ENCODE measurements at places on chromosomes 6 and 20. TPM values are rescaled to one million over a fixed set of nuclear protein-coding genes. Genes with fewer than 3 reads are reported as not detected.
A peak's percentile ranks its signal among the peaks of the same experiment; 100 is the strongest.

Gene OGFRL1
- total RNA-seq, result 10.0 TPM

GRCh38 chr20:19207541-19207940 lies 4.9 kb upstream of the SLC24A3 start:
- no peak for DNase-seq

Gene PKIB
- 0.54 TPM for total RNA-seq

DNA sequence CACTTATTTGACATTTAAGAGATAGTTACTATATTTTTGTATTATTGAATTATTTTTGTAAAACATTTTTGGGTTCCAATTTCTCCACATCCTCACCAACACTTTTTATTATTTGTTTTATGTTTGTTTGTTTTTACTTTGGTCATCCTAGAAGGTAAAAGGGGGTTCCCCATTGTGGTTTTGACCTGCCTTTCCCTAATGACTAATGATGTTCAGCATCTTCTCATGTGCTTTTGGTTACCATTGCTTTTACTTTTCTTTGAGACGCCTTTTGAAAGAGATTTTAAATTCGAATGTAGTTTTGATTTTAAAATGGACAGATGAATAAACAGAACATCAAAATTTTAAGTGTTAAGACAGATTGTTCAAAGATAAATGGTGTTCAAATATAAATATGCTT lies 46.9 kb downstream of the AK9 start:
- no peak for DNase-seq

DNA sequence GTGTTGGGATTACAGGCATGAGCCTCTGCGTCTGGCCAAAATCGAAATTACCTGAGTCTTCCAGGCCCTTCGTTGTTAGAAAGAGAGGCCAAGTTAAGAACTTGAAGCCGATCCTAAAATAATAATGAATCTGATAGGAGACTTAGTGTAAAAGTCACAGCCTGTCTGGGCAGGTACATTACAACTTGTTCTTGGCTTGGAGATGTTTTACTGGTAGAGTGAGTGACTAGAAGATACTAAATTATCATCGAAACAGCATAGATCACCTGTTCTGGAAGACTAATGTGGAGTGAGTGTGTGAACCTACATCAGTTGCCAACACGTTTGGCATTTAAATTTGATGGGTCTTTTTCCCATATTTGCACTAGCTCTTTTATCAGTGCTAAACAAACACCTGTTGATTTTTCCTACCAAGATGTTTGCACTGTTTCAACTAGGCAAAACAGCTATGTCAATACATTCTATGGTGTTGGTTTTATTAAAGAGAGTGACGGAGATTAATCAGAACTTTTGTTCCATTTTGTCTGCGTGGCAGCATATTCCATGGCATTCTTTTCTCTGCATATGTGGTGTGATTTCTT lies 4.6 kb upstream of the TMEM217 start:
- DNase-seq, result no peak

DNA sequence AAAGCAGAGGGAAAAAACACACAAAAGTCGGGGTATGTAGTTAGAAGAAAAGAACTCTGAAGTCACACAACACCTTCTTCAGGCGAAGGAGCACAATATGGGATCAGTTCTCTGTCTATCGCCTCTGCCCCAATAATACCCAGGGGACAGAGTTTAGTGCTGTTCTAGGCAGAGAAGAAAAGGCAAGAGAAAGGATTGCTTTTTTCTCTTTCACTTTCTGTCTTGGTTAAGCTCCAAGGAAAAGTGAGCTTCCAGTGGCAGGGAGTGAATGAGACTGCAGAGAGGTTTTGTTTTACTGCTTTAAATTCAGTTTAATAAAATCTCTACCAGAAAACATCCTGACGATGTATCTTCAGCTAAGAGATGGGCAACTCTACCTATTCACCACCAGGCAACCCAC lies 86.6 kb upstream of the STXBP5 start:
- DNase-seq, result no peak

DNA sequence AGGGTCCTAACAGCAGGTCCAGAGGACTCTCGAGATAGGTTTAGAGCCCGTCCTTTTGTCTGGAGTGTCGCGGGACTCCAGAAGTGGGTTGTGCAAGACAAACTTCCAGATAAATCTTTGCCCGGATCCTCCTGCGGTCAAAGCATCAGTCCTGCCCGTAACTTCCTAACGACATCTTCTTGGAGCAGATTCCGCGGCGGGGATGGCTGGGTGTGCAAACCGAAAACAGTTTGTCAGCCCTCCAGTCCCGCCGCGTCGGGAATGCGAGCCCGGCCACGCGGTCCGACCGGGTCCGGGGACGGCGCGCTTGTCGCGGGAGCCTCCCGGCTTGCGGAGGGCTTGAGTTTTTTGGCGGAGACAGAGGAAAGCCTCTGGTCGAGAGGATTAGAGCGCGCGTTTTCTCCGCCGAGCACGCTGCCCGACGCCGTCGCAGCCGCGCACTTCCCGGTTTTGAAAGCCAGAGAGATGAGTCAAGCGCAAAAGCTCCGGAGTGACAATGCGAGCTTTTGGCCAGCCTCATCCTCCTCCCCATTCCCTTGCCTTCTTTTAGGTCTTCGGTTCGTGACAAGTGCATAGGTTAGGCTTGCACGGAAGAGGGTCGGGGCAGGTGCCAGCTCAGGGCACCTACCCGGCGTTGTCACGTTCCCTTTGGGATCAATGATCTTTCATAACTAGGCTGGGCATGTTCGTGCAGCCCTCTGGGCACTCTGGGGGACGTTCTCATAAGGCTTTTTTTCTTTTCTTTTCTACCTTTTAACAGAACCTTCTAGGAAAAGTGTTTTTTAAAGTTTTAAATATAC lies 91.3 kb upstream of the PRDM1 start:
- DNase-seq, result no peak

DNA sequence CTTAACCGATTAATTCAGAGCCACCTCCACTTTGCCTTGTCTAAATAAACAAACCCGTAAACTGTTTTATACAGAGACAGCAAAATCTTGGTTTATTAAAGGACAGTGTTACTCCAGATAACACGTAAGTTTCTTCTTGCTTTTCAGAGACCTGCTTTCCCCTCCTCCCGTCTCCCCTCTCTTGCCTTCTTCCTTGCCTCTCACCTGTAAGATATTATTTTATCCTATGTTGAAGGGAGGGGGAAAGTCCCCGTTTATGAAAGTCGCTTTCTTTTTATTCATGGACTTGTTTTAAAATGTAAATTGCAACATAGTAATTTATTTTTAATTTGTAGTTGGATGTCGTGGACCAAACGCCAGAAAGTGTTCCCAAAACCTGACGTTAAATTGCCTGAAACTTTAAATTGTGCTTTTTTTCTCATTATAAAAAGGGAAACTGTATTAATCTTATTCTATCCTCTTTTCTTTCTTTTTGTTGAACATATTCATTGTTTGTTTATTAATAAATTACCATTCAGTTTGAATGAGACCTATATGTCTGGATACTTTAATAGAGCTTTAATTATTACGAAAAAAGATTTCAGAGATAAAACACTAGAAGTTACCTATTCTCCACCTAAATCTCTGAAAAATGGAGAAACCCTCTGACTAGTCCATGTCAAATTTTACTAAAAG lies 2.7 kb downstream of the FOXC1 start:
- DNase-seq, result no peak

GRCh38 chr20:52777171-52777570 lies 195.0 kb upstream of the TSHZ2 start:
- no peak for DNase-seq

Gene PDYN
- not detected for total RNA-seq

Gene ZBP1
- 28.3 TPM for total RNA-seq

- DNase-seq, result no peak
Measured at GRCh38 chr6:151142676-151143075, 97.1 kb upstream of the AKAP12 start.

DNA sequence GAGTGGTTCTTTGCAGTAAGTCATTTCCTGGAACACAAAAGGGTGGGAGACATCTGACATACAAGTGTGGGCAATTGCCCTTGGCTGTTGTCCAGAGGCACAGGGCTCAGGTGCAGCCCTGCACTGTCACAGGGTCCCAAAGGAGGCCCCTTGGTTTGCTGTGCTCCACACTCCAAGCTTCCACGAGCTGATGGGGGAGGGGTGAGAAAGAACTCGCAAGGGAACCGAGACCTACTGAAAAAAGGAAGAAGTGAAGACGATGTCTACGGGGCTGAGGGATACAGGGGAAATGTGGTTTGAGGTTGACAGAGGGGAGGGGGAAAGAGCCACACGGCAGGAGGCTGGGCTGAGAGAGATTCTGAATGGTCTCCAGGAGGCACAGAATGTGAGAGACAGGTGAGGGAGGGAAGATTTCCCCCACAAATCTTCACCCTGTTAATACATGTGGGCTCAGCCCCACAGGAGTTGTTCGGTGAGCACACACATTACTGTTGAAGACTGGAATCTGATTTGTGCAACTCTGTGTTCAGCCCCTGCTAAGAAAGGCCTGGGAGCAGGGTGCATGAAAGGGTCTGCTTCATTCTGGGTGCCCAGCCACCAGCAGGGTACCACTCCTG lies 123.4 kb downstream of the LY86 start:
- no peak for DNase-seq

- no peak for DNase-seq
Measured at GRCh38 chr20:1816384-1817381, 78.5 kb upstream of the SIRPA start.

- no peak for DNase-seq
Measured at GRCh38 chr6:111157412-111157811, 70.1 kb downstream of the SLC16A10 start.

- no peak for DNase-seq
Measured at GRCh38 chr6:13305791-13306190, 22.5 kb downstream of the TBC1D7 start.

GRCh38 chr6:22147921-22148776 lies 148.7 kb downstream of the PRL start:
- peak; percentile 65 for DNase-seq

DNA sequence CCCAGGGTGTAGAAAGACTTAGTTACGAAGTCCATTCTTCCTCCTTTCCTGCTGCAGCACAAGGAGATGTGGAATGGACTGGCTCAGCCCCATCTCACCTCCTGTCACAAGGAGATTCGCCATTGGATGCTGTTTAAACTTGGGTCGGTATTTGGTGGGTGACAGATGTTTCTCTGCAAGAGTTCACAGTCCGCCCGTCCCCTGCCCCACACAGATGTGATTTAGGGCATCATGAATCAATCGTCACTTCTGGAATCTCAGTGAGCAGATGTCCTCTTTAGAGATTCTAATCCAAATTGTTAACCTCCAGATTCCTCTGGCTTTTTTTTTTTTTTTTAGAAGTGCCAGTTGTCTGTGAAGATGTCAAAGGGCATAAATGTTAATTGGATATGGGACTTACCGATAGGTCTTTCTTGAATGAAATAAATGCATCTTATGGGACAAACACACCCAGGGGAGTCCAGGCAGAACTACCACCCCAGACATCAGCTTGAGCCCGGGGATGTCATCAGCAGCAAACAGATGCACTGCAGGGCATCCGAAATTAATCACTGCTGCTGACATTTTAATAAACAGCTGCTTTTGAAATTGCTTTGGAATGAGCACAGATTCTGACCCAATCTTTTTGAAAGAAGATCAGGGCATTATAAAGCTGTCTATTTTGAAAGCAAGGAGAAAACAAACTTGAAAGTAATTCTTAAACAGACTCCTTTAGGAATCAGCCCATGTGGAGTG lies 117.6 kb upstream of the CDH4 start:
- no peak for DNase-seq

DNA sequence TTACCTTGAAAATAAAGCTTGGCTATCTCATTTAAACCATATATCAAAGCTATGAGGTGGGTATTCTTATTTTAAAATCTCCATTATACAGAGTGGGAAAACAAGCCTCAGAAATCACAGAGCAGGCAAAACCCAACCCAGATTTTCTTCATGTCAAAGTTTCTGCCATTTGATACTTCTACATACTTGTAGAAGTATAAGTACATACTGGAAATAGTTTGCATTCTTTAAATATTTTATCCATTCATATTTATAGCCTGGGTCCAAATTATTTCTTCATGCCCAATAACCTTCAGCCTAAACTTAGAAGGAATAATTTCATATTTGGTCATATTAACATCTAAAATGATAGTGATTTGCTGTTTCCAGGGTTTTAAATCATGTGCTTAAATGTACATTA lies 61.8 kb downstream of the MLIP start:
- DNase-seq, result no peak

Gene CD93
- 0.16 TPM for total RNA-seq

Gene HTR1B
- total RNA-seq, result not detected

Gene LY6G5C
- total RNA-seq, result 1.9 TPM

Gene GNAS
- 1,064 TPM for total RNA-seq

Gene WFDC10B
- total RNA-seq, result not detected

- no peak for DNase-seq
Measured at GRCh38 chr20:21031666-21032065, 74.5 kb downstream of the LINC00237 start.

DNA sequence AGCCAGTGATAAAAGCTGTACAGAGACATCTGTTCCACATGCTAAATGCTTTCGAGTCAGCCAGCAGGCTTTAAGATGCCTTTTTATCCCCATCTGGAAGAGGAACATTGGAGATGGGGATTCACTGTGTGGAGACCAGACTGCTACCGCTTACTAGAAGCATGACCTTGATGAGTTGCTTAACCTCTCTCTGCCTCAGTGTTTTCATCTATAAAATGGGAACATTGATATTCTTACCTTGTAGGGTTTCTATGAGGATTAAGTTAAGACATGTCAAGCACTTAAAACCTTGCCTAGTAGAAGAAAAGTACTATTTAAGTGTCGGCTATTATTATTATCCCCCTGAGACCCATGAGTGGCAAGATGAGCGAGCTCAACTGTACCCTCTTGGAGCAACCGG lies 165.3 kb upstream of the SNX9 start:
- DNase-seq, result no peak

DNA sequence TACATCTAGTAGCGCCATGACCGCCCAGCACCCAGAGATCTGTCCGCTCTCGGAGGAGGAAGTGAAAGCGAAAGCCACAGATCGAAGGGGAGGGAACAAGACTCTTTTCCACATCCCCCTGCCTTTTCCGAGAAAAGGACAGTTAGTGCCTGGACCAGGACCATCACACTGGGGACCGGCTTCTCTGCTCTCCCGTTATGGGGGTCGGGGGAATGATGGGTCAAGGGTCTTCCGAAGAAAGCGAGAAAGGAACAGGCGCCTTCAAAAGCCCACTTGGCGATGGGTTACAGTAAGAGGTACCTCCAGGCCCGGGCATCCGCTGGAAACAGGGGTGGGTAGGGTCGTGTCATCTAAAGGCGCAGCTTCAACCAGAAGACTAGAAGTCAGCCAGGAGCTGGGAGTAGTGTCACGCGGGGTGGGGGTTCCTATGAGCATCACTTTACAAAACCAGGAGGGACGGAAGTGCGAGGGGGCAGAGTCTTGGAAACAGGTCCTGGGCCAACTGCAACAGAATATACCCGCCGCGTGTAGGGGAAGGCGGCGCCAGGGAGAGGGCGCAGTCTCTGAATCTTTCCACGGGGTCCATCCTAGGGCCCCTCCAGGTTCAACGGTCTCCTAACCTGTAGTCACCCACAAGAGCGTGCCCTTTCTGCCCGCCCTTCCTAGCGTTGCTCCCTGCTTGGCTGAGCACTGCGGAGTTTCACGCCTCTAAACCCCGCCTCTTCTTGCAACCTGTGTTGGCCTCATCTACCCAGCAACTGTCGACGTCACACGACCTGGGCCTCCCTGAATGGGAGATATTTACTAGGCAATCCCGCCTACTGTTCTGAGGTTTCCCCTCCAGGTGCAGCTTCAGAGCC lies at the start of gene PSMB8:
PSMB8 (minus strand) TSS at position 69 of the 860 bp plus-strand sequence; CDS start at position 18, 51 bp downstream.
- peak; percentile 98 for DNase-seq

All from CD8-positive, alpha-beta T cell (primary cell).